IgD-negative memory B cell (primary cell): ENCODE measurements at places on chromosomes 7 and 10. TPM values are rescaled to one million over a fixed set of nuclear protein-coding genes. Genes with fewer than 3 reads are reported as not detected.

Gene DDX50
- 22.0 TPM for polyA plus RNA-seq

Gene LEP
- polyA plus RNA-seq, result not detected

Gene BTBD16
- not detected for polyA plus RNA-seq

Gene SLC29A4
- polyA plus RNA-seq, result not detected

Gene MYO3A
- polyA plus RNA-seq, result 0.15 TPM

Gene FGFR2
- polyA plus RNA-seq, result not detected

Gene KIFBP
- polyA plus RNA-seq, result 2.9 TPM

Gene SLC16A12
- polyA plus RNA-seq, result not detected

Gene AGMO
- not detected for polyA plus RNA-seq

Gene CALML3
- polyA plus RNA-seq, result not detected

Gene NYAP1
- polyA plus RNA-seq, result not detected

Gene TWIST1
- polyA plus RNA-seq, result not detected

Gene CAV1
- polyA plus RNA-seq, result 2.3 TPM

Gene PKD2L1
- not detected for polyA plus RNA-seq
